Activated naive CD8-positive, alpha-beta T cell treated with anti-CD3 and anti-CD28 coated beads, Interleukin-2, amount 50 U/mL, for 16 hours (primary cell): ENCODE measurements at places on chromosomes 6 and 20.

GRCh38 chr6:163862701-163863100, 448.2 kb downstream of the QKI start:
- DNase-seq = no peak

- DNase-seq = no peak
These were observed 55.9 kb downstream of the TBC1D7 start for GRCh38 chr6:13272131-13273046.

GRCh38 chr20:4341804-4342485, 326.6 kb upstream of the RNF24 start:
- no peak for DNase-seq

- DNase-seq = no peak
These were observed 458.3 kb downstream of the MMUT start for GRCh38 chr6:49004801-49005200.

GRCh38 chr20:3189561-3190131, 14.8 kb downstream of the DDRGK1 start:
- no peak for DNase-seq

GRCh38 chr6:75446241-75446880, 47.2 kb downstream of the FILIP1 start:
- no peak for DNase-seq

GRCh38 chr20:50649590-50649989, 41.8 kb downstream of the RIPOR3 start:
- no peak for DNase-seq

GRCh38 chr6:7389162-7389450, 436 bp downstream of the CAGE1 start:
- DNase-seq = no peak

GRCh38 chr20:47931002-47931401, 145.7 kb upstream of the SULF2 start:
- no peak for DNase-seq

- DNase-seq = no peak
These were observed 708.6 kb upstream of the MARCKS start for GRCh38 chr6:113148566-113148965.

- no peak for DNase-seq
These were observed 3.3 kb upstream of the ACSS1 start for GRCh38 chr20:25061103-25061799.

GRCh38 chr6:2818593-2818992, 23.1 kb downstream of the SERPINB1 start:
- no peak for DNase-seq

GRCh38 chr6:11535801-11536230, 1.7 kb upstream of the TMEM170B start:
- DNase-seq = no peak

- no peak for DNase-seq
These were observed 772.8 kb upstream of the MAN1A1 start for GRCh38 chr6:120122401-120122800.

- DNase-seq = no peak
These were observed 18.4 kb upstream of the HLA-G start for GRCh38 chr6:29809249-29809648.

- DNase-seq = no peak
These were observed 57.6 kb upstream of the FRMD1 start for GRCh38 chr6:168136622-168137021.

GRCh38 chr6:97594844-97595243, 311.8 kb upstream of the MMS22L start:
- DNase-seq = no peak

- DNase-seq = no peak
These were observed 118.0 kb downstream of the B3GAT2 start for GRCh38 chr6:70838907-70839285.

DNA sequence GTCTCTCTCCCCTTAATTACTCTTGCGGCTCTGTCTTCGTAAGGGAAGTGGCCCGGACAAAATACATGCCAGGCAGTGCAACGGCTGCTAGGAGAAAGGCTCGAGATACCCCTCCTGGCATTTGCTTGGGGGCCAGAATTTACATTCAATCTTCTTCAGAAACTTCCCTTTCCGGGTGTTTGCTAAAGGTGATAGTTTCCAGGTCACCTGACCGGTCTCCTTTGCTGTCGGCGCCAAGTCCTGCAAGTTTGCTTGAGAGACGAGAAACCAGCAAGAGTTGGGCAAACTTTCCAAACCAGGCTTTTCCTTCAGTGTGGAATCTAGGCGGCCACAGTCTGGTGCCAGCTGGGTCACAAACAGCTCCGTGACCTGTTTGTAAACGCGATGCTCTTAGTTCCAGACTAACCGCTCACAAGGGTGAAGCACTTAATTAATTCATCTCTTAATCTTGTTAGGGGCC, 563 bp upstream of the SRSF3 start:
- DNase-seq = peak; percentile 21

DNA sequence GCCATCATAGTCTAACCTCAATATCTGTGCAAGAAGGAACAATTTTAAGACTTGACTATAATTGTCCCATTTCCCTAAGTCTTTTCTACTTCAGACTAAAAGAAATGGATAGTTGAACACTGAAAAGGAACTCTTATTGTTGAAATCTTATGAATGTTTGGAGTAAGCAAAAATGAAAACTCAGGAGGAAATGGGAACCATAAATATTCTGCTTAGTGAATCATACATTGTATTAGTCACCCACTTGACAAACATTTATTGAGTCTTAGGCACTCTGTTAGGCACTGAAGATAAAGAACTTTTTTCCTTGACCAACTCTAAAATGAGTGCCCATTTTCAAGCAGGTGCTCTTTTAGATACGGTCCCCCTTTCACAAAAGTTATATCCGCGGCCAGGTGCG, 8.7 kb downstream of the CCDC170 start:
- DNase-seq = no peak

- DNase-seq = no peak
These were observed 537 bp downstream of the CSTF1 start for GRCh38 chr20:56392881-56393482.

DNA sequence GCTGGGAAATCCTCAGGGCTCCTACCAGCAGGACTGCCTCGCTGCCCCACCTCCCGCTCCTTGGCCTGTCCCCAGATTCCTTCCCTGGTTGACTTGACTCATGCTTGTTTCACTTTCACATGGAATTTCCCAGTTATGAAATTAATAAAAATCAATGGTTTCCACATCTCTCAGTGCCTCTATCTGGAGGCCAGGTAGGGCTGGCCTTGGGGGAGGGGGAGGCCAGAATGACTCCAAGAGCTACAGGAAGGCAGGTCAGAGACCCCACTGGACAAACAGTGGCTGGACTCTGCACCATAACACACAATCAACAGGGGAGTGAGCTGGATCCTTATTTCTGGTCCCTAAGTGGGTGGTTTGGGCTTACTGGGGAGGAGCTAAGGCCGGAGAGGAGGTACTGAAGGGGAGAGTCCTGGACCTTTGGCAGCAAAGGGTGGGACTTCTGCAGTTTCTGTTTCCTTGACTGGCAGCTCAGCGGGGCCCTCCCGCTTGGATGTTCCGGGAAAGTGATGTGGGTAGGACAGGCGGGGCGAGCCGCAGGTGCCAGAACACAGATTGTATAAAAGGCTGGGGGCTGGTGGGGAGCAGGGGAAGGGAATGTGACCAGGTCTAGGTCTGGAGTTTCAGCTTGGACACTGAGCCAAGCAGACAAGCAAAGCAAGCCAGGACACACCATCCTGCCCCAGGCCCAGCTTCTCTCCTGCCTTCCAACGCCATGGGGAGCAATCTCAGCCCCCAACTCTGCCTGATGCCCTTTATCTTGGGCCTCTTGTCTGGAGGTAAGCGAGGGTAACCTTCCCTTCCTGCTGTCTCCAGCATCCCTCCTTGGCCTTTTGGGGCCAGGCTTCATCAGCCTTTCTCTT, at the start of gene CFB:
Gene CFB (plus strand): TSS at position 589 of the 863 bp plus-strand sequence. CDS start 127 bp downstream, at position 716.
- DNase-seq = no peak

- DNase-seq = no peak
These were observed 891 bp upstream of the POU3F2 start for GRCh38 chr6:98833307-98834059.

- DNase-seq = no peak
These were observed 3.1 kb upstream of the HINT3 start for GRCh38 chr6:125953502-125953875.

DNA sequence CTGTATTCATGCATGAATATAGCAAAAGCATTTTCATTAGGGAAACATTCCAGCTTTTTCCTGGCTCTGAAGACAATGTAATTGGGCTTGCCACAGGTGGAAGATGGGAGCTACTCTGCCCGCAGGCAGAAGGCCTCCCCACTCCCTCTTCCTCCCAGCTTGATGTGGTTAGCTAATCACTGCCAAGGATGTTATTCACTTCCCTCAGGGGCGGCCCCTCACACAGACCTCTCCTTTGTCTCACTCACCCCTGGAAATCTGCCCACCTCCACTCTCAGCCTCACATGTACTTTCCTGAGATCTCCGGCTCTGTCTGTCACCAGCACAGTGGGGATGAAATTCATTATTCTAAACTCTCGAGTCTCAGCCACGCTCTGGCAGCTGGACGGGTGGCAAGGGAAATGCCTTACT, 100.7 kb downstream of the ANKRD60 start:
- no peak for DNase-seq

GRCh38 chr20:45552456-45552855, 5.3 kb upstream of the EPPIN start:
- no peak for DNase-seq

DNA sequence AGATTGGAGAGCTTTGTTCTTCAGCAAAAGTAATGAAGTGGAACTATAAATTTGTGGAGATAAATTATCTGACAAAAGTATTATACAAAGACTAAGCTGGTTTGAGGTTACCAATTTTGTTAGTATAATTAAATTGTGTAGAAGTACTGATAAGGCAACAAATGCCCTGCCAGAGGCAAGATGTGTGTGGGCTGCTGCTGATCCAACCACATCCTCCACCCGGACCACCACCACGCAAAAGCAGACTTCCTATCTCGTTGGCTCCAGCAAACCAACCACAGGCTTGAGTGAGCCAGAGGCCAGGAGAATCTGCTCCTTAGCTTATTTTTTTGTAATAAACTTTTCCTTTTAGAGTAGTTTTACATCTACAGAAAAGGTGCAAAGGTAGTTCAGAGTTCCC, 1.1 kb upstream of the MYLK4 start:
- no peak for DNase-seq

DNA sequence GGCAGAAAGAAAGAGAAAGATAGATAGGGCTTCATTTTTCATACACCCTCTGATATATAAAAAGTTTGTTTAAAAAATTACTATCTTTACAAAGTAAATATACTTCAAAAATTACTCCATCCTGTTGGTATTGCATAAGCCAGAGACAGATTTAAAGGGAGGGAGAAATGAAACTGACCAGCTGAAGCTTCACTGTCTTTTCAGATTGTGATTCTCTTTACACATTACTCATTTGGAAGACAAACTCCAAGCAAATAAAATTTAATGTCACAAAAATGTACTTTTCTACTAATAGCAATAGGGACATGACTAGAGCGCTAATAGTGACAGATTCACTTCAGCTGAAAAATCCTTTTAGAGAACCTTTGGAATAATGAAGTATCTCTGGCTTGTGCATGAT, 38.6 kb upstream of the MARCKS start:
- DNase-seq = no peak
